Left lobe of liver (tissue), 2 donors: ENCODE measurements at places on chromosomes 7 and 10. TPM values are rescaled to one million over a fixed set of nuclear protein-coding genes. Genes with fewer than 3 reads are reported as not detected.

DNA sequence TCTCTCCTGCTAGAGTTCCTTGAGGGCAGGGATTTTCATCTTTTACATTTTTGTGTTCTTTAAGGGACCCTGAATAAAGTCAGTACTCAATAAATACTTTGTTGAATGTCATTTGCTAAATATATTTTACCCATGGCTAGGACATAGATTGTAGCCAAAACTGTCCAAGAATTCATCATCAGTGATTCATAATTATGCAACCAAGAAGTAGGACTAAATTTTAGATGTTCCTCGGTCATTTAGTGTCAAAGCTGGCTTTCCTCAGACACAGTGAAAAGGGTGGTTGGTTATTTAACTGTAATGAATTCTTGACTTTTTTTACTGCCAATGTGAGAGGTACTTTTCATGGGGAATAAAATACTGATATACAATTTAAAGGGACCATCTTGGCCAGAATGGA, 3.3 kb downstream of the NUDT13 start:
- no peak for DNase-seq

DNA sequence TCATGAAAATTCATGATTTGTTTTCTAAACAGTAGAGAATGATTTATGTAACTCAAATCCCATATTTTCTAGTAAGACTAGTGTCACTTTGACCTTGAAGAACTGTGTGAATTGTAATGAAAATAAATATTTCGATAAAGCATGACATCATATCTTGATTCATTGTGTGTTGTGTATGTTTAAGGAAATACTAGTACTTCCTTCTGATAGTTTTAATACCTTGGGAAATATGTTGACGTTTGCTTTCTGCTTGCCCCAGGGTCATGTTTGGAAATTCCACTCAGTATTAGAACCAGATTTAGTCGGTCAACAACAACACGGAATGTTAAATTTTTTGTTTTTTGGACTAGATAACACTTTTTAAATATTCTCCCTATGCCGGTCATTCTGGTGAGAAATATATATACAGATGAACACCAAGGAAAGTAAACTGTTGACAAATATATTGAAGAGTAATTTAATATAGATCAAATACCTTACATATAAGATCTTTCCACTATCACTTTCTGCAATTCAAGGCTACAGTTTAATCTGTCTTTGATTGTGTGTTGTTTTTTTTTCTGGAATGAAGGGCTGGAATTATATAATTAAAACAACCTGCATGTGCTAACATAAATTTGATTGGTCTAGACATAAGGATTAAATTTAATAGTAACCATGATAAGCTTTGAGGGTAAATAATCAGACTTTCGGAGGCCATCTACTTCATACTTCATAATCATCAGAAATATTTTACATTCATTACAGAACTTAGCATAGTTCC, 126.2 kb downstream of the MDFIC start:
- DNase-seq = no peak

RBP3 gene
- total RNA-seq = not detected

GTF2IRD2 gene
- total RNA-seq = 6.3 TPM

WDR86 gene
- total RNA-seq = 0.28 TPM

DNA sequence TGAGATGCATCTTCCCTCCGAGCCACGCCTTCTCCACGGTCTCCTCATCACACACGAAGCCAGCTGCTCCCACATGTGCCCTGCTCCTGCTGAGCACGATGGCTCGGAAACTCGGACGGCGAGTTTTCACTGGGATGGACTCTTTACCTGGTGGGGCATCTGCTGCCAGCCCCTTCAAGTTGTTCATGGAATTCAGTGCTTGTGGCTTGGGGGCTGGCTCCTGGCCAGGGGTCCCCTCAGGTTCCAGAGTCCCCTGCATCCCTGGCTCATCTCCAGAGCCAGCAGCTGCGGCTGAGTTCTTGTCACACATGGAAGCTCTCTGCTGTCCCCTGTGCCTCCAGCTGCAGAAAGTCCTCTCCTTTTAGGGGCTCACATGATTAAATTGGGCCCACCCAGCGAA, 654.0 kb downstream of the SDK1 start:
- no peak for DNase-seq

DNA sequence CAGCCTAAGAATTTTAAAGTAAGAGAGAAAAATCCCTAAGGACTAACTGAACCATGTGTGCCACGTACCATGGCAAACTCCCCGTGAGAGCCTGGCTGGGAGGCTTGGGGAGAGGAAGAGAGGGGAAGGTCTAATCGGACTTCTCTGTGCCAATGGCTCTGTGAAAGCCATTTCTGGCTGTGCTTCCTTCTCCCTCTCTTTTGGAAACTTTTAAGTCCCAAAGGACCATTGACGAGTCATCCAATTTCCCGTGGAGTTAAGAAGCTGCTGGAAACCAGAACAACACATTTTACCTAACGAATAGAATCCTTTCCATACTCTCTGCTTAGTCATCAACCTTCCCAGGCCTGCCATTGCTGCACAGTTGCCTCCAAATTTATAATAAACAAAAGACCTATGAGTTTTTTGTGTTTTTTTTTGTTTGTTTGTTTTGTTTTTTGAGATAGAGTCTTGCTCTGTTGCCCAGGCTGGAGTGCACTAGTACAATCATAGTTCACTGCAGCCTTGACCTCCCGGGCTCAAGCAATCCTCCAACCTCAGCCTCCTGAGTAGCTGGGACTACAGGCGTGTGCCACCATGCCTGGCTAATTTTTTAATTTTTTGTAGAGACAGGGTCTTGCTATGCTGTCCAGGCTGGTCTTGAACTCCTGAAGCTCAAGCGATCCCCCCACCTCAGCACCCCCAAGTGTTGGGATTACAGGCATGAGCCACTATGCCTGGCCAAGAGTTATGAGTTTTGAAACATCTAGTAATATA, 13.2 kb downstream of the LAMB1 start:
- DNase-seq = no peak

KCND2 gene
- 0.03 TPM for total RNA-seq

MNX1 gene
- total RNA-seq = not detected

IFIT1B gene
- not detected for total RNA-seq

DNA sequence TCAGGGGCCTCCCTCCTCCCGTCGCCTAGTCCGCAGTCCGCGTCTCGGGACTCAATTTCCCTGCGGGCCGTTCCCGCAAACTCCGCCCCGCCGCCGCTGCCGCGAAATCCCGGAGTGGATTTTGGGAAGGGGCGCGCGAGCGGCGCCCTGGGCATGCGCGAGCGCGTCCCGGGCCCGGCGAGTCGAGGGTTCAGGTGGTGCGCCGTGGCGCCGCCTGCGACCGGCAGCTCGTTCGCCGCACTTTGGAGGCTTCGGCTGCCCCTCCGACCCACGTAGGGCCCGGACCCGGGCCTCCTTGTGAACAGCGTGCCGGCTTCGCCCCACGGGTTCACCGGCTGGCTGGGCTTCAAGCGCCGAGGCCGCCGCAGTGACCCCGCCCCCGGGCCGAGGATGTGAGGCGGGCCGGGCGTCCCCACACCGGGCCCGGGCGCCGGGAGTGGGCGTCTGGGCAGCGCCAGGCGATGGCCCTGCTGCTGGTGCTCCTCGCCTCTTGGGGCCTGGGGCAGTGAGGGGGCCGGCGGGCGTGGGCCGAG, at the start of gene PLEKHA8:
Gene PLEKHA8 (plus strand): TSS at position 197 of the 533 bp plus-strand sequence. CDS start 351 bp downstream, outside the sequence.
- DNase-seq = peak; percentile 94

DNA sequence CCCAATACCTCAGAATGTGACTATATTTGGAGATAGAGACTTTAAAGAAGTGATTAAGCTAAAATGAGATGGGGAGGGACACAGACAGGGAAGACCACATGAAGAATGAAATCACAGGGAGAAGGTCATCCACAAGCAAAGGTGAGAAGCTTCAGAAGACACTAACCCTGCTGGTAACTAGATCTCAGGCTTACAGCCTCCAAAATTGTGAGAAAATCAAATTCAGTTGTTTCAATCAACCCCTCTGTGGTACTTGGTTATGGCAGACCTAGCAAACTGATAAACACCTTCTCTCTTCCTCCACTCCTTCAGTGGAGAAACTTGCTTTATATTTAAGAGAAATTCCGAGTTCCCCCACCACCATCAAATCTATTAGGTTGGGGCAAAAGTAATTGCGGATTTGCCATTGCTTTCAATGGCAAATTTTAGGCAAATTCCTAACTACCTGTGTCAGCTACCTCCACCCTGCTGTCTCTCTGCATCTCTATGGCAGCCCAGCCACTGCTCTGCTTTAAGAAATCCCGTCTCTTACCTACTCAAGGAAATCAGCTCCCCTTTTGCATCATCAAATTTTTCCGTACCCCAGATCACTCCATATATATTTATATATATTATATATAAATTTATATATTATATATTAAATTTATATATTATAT, 38.2 kb downstream of the SEMA3E start:
- DNase-seq = no peak

DNA sequence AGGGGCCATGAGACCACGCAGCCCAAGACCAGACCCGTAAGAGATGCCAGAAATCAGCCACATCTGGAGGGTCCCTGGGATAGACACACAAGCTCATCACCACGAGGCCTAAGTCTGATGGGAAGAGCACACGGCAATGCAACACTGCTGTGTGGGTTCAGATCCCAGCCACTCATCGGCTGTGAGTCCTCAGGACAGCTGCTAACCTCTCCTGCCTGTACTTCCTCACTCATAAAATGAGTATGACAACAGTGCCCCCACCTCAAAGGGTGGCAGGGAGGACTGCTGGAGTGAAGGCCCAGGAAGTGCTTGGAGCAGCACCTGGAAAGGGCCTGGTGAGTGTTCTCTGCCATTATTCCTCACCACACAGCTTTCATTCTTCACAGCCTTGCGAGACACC, 60.9 kb downstream of the MAD1L1 start:
- DNase-seq = no peak

THSD7A gene
- total RNA-seq = 1.6 TPM

GRCh38 chr10:97153270-97153850, 32.4 kb downstream of the SLIT1 start:
- no peak for DNase-seq

GRCh38 chr7:46545790-46546189, 624.7 kb upstream of the IGFBP3 start:
- DNase-seq = no peak

RARRES2 gene
- 852 TPM for total RNA-seq

- no peak for DNase-seq
These were observed 275.0 kb downstream of the ELMO1 start for GRCh38 chr7:37173670-37174069.

GRCh38 chr10:125641398-125641797, 41.6 kb downstream of the TEX36 start:
- DNase-seq = no peak

GRCh38 chr7:4140933-4141332, 541.2 kb upstream of the FOXK1 start:
- DNase-seq = no peak

- DNase-seq = no peak
These were observed 437.6 kb downstream of the PCDH15 start for GRCh38 chr10:54363390-54363789.

DNA sequence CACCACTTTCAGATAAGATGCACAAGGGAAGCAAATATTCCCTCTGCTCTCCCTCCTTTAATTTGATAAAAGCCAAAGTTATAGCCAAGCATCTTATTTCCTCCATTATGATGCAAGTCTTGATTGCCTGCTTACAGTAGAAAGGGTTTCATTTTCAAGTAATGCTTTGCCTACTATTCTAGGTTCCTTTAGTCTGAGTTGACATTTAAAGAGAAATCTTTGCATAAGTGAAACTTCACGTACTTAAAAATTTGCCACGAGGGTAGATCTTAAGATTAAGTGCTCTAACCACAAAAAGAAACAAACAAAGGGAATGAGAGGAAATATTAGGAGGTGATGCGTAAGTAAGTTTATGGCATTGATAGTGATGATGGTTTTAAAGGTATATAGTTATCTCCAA, 78.1 kb upstream of the VWDE start:
- no peak for DNase-seq

DNA sequence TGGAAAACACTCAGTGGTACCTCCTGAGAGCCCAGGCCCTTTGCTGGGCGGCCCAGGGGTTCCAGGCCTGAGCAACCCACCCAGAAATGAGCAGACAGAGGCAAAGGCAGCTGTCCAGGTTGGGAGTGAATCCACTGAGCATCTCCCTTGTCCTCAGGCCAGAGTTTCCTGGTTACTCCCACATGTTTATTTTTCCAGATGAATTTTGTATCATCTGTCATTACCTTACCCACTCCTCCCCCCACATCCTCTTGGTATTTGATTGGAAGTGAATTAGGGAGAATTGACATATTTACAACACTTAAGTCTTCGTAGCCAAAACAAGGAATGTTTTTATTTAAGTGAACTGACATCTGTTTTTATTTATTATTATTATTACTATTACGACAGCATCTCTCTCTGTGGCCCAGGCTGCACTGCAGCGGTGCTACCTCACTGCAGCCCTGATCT, 13.2 kb upstream of the LMBR1 start:
- peak; percentile 10 for DNase-seq

GRCh38 chr7:157612009-157612663, 275.3 kb downstream of the DNAJB6 start:
- no peak for DNase-seq

DNA sequence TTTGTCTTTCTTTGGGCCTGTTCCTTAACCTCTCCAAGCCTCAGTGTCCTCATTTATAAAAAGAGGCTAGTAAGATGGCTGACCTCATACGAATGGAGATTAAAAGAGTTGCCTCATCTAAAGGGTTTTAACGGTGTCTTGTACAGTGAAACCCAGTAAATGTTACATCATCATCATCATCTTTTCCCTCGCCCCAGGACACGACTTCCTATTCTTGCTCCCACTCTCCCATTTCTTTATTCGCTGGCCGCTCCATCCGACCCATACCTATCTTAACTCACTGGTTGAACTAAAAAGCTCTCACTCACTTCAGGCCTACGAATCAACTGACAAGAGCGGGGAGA, 554 bp downstream of the FRA10AC1 start:
- DNase-seq = no peak

DNA sequence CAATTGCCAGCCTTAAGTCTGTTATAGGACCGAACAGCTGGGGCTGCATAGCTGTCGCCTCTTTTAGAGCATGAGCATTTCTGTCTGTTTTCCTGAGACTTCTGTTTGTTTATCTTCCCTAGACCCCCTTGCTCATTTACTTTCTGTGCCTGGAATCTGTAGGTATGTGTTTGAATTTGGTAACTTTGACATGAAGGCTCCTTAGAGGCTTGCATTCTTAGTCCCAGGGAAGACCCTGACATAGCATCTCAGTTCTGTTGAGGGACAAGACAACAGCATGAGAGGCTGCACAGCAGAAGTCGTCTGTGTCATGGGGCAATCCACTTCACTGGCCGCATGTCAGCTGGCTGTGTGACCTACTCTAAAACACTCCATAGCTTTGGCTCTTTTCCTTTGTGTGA, 58.7 kb downstream of the KLHDC10 start:
- no peak for DNase-seq

CC2D2B gene
- 0.10 TPM for total RNA-seq

GRCh38 chr7:148515728-148516695, 74.6 kb upstream of the C7orf33 start:
- DNase-seq = no peak

ZNF32 gene
- 14.6 TPM for total RNA-seq
